ENCODE measurements at places on chromosomes 1 and 21. TPM values are rescaled to one million over a fixed set of nuclear protein-coding genes. Genes with fewer than 3 reads are reported as not detected.

Gene CACNA1S
- 1.9 TPM for total RNA-seq

Gene ALG14
- 4.4 TPM for total RNA-seq

Gene LIN28A
- total RNA-seq: not detected

- no peak for DNase-seq
Observed at GRCh38 chr1:230173187-230173975, 106.3 kb downstream of the GALNT2 start.

DNA sequence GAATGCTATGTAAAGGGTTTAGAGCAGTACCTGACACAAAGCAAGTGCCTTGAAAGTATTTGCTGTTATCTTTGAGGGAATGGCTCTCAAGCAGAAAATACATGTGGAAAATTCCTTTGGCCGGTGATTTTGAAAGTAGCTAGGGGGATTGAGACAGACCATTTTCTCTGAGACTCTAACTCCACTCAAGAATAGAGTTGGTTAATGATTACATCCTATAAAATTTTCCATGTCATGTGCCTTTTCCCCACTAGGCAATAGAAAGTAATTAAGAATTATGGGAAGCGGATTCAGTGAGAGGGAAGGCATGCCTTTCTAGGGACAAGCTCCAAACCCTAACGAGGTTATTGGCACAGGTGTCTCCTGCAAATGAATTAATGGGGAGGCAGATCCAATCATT is 276.0 kb downstream of the GPATCH2 start:
- DNase-seq: no peak

- DNase-seq: no peak
Observed at GRCh38 chr21:41856572-41856971, 22.6 kb downstream of the PRDM15 start.

Data from urinary bladder (tissue), 4 donors.